Right atrium auricular region (tissue), 2 donors: ENCODE measurements at places on chromosomes 7 and 10.

DNA sequence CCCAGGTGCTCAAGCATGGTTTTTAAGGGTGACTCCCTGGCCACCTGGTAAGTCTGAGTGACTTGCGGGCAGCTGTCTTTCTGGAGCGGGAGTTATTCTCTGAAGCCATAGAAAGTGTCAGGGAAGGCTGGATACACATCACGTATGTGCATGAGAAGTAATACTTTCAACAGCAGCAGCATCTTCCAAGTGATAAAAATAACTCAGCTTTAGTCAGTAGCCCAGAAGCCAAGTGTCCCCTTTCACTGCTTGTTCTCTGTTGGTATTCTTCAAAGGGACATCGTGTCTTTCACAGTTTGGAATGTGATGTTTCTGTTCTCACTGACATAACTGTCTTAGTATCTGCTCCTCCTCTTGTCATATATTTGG lies 97.6 kb downstream of the KIAA1217 start:
- DNase-seq = no peak

DNA sequence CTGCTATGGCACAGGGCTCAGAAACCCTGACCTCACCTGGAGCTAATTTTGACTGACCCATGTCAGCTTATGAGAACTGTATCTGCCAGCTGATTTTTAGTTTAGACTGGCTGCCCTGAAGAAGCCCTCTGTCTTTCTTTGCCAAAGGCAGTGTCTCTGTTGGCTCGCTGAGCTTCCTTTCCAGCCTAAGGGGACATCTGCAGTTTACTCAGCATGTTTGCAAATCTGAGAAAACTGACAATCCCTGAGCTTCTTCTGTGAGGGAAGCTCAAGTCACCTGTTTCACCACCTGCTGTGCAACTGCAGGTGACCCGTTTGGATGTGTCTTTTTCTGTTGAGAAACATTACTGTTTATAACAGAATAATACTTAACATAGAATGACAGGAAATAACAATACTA lies 46.0 kb downstream of the PRKAR2B start:
- DNase-seq = no peak

DNA sequence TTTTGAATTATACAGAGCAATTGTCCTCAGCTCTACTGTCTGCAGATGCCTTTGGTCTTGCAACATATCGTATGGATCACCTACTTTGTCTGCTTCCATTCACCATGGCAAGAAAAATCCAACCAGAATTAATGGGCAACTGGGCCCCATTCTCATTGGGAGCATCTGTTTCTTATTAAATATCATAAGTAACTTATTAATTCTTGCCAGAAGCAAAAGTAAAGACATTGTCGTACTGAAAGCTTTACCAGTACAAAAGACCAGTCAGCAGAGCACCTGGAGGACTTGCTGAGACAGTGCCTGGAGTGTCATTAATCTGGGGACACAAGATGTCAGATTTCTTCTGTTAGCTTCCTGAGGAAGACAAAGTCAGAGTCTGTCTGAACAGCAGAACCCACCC lies 404.5 kb downstream of the INHBA start:
- no peak for DNase-seq

- no peak for DNase-seq
These were observed 41.4 kb downstream of the HTR7 start for GRCh38 chr10:90816466-90816865.

DNA sequence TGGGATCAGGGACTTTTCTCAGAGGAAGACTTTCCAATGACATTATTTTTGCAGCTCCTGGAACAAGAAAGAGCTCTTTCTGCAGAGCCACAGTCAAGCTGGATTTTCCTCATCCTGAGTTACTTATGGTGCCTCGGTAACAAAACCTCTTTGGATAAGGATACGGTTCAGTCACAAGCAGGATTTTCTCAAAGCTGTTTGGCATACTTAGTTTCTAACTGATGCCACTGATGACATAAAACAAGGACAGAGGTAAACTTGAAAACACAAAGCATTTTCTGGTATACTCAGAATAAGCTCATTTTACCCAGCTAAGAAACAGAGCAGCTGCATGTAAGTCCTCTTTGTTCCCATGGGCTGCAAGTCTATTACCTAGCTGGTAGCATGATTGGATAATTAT lies 340.9 kb upstream of the MEOX2 start:
- DNase-seq = no peak

DNA sequence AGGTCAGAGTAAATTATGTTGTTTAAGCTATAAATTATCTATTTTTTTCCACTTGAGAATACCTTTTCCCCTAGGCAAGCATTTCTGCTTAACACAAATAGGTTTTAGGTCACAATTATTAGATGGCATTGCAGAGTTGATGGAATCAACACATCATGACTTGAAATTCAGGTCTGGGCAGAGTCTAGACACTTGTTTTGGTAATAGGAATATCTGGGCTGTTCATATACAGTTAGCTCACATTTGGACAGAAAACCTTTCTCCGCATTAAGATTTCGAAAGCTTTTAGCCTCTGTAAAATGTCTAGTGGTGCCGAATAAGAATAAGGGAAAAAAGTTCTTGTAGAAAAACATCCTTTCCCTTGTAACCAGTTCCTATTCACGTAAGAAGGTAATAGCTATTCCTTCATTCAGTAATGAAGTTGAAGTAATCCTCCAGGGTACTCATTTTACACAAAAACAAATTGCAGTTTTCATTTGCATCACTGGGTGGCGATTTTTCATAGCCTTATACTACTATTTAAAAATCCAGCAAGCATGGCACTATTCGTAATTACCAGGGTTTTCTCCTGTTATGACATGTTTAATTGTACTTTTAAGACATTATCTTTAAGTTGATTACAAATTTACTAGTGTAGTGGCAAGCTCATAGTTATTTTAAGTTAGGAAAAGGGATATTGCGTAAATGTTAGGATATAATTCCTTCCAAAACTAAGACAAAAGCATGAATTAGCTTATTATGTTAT lies 37.0 kb downstream of the RPA3 start:
- no peak for DNase-seq

GRCh38 chr7:105647591-105647990 lies 66.3 kb upstream of the EFCAB10 start:
- DNase-seq = no peak

DNA sequence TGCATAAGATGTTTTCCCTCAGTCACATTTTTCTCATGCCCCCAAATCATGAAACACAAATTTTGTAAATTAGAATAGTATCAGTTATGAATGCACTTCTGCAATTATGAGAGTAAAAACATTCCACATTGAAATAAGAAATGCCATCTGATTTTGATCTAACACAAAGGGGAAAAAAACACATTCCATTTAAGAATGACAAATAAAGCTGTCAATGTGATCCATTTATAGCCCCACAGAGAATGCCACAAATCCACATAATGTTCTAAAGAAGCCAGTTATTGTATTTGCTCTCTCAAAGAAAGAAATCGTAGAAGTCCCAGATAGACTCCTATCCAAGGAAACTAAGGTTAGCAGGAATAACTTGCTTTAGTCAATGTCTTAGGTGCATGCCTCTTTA lies 48.7 kb upstream of the RHOBTB1 start:
- DNase-seq = no peak

- no peak for DNase-seq
These were observed 278.2 kb downstream of the SNX13 start for GRCh38 chr7:17661982-17662585.

- DNase-seq = no peak
These were observed 134.2 kb downstream of the NRCAM start for GRCh38 chr7:108322046-108322445.

DNA sequence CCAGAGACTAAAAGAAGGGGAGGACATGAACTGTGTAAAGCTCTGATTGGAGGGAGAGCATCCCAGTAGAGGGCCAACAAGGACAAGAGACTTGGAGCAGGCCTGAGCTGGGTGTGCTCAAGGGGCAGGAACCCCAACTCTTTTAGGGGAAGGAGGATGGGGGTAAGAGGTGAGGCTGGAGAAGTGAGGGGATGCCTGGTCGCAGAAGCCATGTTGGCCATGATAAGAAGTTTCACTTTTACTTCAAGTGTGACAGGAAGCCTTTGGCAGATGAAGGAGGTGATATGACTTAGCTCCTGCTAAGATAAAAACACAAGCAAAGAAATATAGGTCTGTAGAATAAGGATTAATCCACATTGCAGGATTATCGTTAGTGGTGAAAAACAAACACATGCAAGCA lies 208.3 kb downstream of the JAZF1 start:
- DNase-seq = no peak

GRCh38 chr7:18607025-18607424 lies 111.5 kb downstream of the HDAC9 start:
- no peak for DNase-seq

DNA sequence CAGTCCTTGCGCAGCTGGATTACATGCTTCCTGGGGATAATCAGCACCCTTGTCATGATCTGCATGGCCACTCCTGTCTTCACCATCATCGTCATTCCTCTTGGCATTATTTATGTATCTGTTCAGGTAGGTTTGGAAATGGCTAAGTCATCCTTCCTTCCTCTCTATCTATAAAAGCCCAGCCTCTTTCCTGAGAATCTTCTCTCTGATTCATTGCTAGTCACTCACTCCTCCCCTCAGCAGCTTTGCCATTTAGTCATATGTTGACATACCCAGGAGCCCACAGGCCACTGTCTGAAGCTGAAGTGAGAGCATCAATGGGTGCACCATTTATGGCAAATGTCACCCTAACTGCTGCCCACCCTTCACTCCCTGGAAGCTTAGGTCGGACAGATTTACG lies 52.0 kb downstream of the ABCC2 start:
- DNase-seq = no peak

- DNase-seq = no peak
These were observed 150.7 kb downstream of the KMT2E start for GRCh38 chr7:105164751-105165150.

DNA sequence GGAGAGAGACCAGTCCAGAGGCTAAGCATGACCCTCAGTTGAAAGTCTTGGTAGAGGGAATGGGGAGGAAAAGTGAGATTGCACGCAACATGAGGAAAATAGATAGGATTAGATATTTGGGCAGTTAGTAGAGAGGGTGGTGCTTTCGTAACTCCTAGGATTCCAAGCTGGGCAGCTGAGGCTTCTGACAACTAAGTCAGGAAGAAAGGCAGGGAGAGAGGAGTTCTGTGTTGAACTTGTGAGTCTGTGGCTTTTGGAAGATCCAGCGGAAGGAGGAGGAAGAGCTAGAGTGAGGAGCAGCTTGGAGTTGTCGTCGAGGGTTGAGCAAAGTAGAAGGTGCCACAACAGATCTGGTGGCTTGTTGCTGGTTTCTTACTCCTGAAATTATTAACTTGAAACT lies 21.8 kb downstream of the CUL1 start:
- no peak for DNase-seq

GRCh38 chr7:48718731-48719378 lies 205.5 kb upstream of the CDC14C start:
- no peak for DNase-seq
